Stimulated activated CD8-positive, alpha-beta memory T cell treated with anti-CD3 and anti-CD28 coated beads, Interleukin-7, amount 100 ng/mL, for 1 hour (primary cell): ENCODE measurements at places on chromosomes 2 and 18.

GRCh38 chr18:7921938-7922587 is 354.9 kb downstream of the PTPRM start:
- DNase-seq: no peak

DNA sequence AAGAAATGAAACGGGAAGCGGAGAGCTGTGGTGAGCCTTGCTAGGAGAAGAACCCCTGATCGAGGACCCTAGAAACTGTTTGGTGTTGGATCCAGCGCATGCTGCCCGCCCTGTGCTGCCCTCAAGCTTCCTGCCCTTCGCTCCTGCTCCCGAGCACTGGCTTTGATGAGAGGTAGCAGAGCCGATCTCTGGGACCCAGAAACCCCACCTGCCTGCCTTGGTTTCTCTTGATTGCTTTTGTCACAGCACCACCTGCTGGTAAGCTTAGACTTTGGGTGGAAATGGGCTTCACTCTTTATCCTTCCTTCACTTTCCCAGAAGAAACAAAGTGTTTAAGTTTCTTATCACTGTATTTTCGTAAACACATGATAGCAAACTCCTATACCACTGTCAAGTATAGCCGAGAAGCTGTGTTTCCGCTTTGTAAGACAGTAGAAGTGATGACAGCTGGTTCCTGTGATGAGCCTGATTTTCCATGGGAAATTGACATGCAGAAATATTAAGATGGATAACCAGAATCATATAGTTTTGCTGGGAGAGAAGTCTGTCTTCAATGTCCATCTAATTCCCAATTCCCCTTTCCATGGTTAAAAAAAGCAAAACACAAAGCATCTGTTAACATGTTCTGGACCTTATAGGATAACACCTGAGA is 267.4 kb downstream of the PHLPP1 start:
- DNase-seq: no peak

- DNase-seq: no peak
Observed at GRCh38 chr2:65314801-65315441, 87.3 kb downstream of the ACTR2 start.

DNA sequence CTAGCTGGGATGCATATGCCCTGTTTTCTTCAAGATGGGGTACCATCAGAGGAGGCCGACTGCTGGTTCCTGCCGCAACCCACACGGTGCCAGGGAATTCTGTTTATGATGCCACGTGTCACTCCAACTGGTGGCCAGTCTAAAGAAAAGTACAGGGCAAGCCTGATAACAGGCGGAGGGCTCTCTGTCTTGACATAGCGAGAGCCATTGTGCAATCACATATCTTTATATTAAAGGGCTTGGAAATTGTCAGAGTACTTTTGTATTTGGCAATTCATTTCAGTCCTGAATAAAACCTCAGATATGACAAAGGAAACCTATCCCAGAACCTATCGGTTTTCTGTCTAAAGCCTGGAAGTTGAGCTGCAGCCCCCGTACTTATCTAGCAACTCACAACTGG is 768.4 kb downstream of the TDRD15 start:
- DNase-seq: no peak

DNA sequence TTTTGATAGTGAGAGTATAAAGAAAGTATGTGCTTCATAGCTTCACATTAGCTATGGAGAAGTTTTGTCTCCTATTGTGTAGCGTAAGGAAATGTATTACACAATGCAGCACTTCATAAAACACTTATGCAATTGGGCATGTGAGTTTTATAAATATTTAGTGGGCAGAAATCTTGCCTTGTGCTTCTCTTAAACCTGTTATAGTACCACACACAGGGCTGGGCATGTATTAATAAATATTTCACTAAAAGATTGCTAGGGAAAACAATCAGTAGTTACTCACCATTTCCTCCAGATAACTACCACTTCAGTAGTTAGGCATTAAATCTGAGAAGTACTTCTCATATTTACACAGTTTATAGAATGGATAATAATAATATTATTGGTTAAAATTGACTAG is 1080.8 kb upstream of the PIK3C3 start:
- no peak for DNase-seq

GRCh38 chr2:26887151-26887550 is 39.2 kb downstream of the DPYSL5 start:
- DNase-seq: no peak

DNA sequence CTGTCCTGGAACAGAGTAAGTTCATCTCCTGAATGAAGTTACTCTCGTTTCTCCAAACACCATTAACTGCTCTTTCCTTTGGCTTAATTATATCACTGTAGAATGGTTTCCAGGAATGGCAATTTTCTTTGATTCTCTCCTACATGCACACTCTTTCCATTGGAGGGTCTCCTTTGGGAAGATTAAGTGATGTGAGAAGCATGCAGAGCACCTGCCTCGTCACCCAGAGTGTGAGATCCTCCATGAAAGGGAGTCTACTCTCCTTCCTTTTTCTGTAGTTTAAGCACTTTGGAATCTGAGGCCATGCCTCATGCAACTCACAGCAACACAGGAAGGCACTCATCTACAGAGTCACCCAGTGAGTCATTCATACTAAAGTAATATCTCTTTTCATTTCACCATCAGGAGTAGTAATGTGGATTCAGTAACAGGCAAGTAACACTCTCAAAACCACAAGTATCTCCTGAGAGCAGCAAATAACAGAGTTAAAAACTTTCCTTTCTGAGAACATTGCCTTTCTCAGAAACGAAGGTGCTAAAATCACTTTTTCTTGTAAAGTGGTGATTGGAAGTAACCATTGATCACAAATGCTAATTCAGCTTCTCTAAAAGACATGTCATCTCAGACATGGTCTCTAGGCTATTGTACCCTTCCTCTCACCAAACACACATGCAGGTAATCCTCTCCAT is 52.8 kb upstream of the IL1RL1 start:
- DNase-seq: no peak

DNA sequence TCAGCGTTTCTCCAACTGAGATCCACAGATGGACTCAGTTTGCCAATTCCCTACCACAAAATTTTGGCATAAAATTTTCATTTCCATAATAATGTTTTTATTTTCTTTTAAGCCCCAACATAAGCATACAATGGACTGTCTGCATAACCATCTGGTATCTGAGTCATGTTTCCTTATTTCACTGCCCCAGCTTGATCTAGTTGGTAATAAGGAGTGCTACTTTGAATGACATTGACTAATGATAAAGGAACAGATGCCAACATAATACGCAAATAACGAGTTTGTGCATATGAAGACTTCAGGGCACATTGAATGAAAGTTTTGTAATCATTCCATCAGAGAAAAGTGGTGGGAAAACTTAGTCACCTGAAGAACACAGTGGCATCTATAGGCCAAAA is 8.8 kb upstream of the MBD2 start:
- DNase-seq: no peak

DNA sequence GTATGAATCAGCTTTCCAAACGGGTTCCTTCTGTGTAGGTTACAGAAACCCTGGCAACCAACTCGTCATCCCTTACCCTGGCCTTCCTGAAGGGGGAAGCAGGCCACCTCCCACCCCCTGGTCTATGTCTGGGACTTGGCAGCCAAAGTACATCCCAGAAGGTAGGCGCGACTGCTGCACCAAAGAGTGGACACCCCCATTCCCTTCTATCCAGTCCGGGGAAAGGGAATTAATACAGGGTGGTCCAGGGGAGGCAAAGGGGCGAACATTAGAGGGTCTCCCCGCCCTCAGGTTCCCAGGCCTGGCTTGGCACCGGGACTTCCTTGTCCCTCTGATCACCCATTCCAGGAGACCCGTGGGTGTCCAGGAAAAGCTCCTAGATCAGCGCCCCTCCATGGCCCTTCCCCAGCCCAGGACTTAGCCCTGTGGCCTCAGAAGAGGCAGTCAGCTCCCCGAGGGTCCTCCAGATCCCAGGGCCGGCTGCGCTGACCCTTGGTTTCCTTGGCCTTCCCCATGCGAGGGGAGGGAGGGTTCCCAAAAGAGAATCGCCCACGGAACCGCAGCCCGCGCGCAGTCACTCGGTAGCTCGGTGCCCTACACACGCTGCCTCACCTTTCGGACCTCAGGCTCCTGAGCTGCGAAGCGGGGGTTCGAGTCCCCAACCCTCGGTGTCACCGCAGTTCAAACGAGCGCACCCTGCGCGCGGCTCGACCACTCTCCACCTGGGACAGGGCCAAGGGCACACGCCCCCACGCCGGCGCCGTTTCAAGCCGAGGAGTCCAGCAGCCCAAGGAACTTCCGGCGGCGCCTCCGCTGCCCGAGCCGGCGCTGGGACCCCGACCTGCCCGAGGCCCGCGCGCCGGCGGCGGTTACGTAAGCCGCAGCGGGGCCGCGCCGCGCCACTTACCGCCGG is at the start of gene PER2:
TSS of gene PER2 (minus strand) at position 874 of the 913 bp plus-strand sequence. CDS start 10,674 bp downstream, outside the sequence.
- no peak for DNase-seq

GRCh38 chr2:24482251-24482971 is 8.6 kb upstream of the NCOA1 start:
- no peak for DNase-seq

DNA sequence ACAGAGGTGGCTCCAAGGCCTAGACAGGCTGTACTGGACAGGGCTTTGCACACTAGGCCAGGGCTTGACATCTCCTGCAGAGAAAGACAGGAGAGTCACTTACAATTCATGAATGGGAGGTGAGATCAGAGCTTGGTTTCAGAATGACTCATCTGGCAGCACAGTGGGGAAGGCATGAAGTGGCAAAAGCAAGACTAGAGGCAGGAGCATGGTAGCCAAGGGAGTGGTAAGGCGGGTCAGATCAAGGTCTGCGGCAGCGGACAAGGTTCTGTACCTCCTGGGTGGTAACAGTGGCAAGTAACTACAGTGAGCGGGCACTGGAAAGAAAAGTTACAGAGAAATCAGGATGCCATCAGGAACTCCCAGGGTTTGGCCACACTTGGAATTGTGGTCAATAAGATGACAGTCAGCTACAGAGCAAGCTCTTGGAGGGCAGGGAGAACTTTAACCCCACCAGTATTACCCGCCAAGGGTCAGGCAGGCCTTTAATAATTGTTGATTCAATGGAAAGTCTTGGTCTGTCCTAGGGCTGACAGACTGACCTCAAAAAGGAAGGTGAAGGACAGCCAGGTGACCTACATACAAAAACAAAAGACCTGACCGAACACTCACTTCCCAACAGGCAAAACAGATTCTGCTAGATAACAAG is 5.7 kb downstream of the MCFD2 start:
- no peak for DNase-seq

DNA sequence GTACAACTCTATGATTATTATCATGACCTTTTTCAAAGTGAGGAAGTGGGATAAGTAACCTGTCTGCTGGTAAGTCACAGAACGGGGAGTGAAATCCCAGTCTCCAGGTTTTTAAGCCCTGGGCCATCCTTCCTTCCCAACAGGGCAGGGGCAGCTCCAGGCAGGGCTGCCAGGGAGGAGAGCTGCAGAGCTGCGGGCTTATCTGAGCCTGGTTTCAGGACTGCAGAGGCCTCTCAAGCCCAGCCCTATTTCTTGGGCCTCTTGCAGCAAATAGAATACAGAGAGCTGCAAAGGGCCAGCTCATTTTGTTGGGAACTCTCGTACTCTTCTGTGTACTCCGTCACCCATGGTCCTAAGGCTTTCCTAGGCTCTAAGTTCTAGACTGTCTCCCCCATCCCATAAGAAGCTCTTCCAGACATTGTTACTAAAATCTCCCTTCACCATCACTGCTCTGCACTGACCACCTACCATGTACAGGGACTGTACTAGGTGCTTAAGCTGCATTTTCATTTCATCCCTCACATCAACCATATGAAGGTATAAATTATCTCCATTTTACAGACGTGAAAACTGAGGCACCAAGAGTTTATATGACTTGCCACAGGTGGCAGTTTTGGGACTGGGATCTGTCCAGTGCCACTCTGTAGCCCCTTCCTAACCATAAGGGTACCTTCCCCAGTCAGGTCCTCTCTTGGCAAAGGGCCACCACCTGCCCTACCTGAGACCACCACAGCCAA is 3.1 kb downstream of the RAB11FIP5 start:
- DNase-seq: no peak

- no peak for DNase-seq
Observed at GRCh38 chr2:201432038-201432620, 19.1 kb downstream of the TRAK2 start.

- DNase-seq: no peak
Observed at GRCh38 chr2:157934684-157935377, 58.7 kb upstream of the ACVR1 start.

GRCh38 chr2:155372969-155373368 is 674.5 kb downstream of the KCNJ3 start:
- no peak for DNase-seq

DNA sequence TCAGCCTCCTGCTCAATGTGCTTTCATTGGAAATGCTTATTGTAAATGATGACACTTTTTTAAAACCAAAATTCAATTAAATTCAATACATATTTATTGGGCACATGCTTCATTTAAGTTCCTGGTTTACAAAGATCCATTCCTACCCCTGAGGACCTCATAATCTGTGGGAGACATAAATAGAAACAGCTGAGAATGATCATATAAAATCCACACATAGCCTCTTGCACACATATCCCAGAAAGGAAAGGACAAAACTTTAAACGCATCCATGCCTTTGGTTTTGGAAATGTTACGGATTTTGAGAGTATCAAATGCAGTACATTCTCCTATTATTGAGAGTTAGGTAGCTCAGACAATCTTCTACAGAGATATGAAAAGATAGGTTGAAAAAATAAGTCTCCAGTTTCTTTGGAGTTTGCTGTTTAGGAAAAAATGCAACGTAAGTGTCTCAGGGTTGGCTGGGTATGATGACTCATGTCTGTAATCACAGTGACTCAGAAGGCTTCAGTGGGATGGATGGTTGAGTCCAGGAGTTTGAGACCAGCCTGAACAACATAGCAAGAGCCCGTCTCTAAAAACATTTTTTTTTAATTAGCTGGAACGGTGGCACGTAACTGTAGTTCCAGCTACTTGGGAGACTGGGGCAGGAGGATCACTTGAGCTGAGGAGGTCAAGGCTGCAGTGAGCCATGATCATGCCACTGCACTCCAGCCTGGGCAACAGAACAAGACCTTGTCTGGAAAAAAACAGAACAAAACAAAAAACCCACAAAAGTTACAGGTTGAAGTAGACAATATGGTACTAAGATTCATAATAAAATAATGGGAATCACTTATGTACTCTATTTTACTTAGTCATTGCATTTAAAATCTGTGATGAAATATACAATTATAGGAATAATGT is 3.9 kb upstream of the PRELID3A start:
- no peak for DNase-seq

- no peak for DNase-seq
Observed at GRCh38 chr2:227179988-227180685, 15.7 kb downstream of the COL4A3 start.
